ENCODE measurements at places on chromosomes 3 and 15.

DNA sequence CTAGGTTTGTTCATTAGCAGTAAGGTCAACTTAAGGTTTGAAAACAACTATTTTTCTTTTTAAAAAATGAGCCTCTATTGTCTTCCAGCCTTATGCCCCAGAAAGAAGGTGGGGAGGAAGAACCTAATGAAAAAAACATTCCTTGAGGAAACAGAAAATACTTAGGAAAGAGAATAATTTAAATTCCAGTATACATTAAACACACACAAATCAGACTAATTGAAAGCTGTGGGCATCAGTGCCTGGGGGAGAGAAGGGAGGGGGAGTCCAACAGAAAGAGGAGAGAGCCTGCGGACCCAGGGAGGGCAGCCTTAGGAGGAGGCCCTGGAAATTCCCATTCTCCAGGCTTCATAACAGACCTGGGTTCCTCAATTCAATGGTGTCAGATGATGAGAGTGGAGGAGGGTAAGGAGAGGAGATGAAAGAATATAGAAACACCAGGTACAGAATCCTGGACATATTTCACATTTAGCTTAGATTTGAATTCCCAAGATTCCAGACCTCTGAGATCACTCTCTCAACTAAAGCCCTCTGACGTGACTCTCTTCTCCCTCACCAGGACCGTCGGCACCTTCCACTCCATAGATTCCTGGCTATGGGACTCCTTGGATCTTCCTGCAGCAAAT lies 320.5 kb upstream of the UMPS start:
- DNase-seq = peak; percentile 31

DNA sequence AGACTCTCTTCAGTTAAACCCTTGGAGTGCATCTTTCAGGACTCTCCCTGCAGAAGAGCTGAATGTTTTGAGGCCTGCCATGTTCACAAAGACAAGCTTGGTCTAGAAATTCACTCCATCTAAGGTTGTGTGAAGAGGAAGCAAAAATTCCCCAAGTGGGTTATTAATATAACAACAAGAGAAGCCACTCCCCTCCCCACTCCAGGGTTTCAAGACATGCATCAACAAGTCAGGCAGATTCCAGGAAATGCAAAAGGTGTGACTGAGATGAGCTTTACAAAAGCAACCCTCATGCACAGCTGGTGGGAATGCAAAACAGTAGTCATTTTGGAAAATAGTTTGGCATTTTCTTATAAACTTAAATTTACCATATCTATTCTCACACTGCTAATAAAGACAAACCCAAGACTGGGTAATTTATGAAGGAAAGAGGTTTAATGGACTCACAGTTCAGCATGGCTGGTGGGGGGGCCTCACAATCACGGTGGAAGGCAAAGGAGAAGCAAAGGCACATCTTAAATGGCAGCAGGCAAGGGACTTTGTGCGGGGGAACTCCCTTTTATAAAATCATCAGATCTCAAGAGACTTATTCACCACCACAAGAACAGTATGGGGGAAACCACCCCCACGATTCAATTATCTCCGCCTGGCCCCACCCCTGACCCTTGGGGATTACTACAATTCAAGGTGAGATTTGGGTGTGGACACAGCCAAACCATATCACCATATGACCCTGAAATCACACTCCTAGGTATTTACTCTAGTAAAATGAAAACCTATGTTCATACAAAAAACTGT lies 31.3 kb downstream of the TARS3 start:
- peak; percentile 21 for DNase-seq

DNA sequence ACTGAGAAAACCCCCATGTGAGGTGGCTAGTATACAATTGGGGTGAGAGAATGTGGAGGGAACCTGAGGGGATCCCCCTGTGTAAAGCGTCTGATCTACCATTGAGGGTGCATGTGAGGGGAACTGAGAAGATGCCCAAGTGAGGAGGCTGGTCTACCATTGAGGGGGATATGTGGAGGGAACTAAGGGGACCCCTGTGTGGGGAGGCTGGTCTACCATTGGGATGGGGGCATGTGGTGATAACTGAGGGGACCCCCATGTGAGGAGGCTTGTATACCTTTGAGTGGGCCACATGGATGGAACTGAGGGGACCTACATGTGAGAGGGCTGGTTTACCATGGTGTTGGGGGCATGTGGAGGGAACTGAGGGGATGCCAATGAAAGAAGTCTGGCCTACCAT lies 160.8 kb downstream of the FBLN2 start:
- no peak for DNase-seq

GRCh38 chr3:51568036-51568435 lies 29.5 kb downstream of the RAD54L2 start:
- no peak for DNase-seq

DNA sequence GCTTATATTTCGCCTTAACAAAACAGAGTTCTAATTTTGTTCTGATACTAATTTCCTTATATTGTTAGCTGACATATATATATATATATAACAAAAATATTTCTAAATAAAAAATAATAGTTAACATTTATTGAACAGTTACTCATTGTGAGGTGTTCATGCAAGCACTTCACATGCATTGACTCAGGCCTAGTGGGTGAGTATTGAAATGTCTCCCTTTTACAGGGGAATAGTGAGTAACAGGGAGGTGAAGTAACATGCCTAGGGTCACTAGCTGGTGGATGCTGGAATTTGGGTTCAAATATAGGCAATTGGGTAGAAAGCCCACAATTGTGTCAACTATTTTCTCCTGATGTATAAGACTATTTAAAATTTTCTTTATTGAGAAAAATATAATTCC lies 102.6 kb upstream of the ZPLD1 start:
- no peak for DNase-seq

GRCh38 chr3:172675441-172676193 lies 35.2 kb downstream of the NCEH1 start:
- DNase-seq = peak; percentile 46
